ENCODE measurements at places on chromosomes 6 and 20.

- no peak for DNase-seq
Observed at GRCh38 chr20:5734602-5735001, 15.6 kb upstream of the SHLD1 start.

GRCh38 chr20:53959911-53960578 lies 110.3 kb downstream of the BCAS1 start:
- no peak for DNase-seq

DNA sequence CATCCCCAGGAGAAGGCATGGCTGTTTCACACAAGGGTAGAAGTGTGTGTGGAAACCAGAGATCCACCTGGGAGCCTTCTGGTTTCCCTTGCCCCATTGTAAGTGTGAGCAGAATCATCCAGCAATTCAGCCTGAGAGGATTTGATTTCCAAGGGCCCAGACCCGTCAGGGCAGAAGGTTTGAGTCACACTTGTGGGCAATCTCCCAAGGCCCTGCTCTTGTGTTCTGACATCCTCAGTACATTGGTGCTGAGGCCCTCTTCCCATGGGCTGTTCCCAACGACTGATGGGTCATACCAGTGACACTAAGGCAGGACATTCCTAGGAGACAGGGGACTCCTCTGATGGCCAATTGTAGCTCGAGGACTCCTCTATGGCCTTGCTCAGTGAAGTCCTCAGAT lies 58.2 kb upstream of the POLR1H start:
- DNase-seq: no peak

DNA sequence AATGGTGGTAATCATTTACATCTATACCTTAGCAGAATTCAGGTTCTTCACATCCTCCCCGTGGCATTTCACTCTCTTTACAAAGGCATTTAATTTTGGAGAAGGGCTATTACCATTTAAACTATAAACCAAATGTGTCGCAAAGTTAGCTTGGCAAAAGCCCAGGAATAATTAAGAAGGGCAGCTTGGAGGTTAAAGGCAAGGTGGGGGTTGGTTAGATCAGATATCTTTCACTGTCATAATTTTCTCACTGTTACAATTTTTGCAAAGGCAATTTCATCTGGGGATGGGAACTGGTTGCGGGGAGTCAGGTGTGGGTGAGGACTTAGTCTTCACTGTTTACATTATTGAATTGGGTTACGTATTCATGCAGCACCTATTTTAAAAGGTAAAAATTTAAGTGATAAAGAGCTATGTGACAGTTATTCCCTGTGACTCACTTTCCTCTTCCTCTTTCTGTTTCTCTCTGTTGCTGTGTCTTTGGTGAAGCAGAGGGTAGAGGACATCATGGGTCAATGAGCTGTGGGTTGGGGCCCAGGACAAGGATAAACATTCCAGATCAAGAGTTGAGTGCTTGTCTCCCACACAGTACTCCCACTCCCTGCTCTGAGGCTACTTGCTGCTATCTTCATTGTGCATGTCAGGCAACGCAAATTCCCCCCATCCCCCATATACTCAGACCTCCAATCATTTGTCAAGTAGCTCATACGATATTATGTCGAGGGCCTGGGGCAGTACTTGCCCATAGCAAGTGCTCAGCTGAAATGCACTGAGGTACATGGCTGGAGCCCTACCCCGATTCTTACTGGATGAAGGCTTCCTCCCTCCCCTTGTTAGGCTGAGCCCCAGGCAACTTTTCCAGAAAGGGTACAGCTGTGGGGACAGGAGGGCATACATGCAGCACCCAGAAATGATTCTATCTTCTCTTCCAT lies 223.1 kb upstream of the MYLIP start:
- DNase-seq: no peak

- no peak for DNase-seq
Observed at GRCh38 chr6:3328796-3329195, 70.0 kb downstream of the PSMG4 start.

DNA sequence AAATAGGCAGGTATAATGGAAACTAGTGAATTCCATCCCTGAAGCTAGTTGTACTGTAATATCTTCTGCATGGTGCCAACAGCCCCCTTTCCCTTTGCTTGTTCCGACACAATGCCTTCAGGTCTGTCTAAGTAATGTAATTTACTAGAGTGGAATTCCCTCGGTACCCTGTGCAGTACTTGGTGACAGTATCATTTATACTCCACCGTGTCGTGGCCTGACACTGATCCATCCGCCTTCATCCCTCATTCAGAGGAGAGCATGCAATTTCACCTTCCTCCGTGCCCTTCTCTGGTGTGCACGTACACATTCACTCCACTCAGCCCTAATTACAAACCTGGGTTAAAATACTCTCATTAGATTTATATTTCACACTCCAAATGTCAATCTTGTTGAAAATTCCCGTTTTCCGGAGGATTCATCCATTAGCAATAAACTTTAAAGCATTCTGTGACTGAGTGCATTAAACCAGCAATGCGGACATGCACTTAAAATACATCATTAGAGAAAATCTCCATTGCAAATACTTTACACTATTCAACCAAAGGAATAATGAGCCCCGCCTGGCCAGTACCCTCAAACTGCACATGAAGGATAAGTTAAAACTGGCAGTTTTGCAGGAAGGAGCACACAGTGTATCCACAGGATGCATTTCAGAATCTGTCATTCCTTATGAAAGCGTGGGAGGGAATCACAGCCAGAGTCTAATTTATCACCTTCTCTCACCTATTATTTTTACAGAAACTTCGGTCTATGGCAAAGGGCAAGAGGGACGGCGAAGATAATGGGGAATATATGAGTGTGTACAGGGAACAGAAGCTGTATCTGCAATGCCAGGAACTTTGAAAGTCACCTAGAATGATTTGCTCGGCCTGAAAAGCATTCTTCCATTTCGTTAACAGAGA lies 182.5 kb downstream of the GJA10 start:
- no peak for DNase-seq

DNA sequence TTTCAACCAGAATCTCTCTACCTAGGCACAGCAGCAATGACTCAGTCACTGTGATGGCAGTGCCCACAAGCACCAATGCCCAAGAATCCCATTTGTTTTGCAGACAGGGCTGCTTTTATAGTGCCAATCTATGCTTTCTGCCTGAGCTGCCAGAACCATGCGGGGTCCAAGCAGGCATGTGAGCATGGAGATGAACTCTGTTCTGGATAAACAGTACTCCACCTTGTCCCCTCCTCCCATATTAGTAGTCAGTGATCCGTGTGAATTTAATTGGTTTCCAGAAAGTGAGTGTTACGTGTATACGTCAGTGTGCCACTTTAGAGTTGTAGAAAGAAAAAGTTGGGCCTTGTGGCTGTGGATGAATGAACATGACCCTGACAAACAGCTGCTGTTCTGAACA lies 79.4 kb downstream of the SASH1 start:
- no peak for DNase-seq

DNA sequence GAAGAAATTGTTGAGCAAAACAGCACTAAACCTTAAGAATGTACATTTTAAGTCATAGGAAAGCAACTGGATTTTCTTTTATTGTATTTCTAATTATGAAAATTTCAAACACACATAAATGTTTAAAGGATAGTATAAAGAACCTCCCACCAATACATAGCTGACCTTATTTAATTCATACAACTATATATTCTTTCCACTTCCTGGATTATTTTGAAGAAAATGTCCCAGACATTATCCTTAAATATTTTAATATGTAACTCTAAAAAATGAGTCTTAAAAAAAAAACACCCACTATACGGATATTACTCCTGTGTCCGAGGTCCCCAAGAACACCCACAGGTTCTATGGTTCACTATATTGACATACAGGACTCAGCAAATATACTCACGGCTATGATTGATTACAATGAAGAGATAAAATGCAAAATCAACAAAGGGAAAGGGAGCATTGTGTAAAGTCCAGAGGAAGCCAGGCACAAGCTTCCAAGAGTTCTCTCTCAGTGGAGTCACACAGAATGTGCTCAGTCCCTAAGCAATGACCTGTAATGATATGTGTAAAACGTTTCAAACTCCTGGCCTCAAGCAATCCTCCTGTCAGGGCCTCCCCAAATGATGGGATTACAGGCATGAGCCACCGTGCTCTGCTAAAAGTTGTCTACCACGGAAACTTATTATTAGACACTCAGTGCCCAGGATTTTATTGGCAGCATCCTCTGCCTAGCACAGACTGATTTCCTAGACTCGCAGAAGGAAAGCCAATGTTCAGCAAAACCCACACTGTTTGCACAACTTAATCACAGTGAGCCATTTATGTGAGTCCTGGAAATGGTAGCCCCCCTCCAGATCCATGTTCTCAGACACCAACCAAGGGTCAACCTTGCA lies 23.2 kb downstream of the GLYATL3 start:
- DNase-seq: no peak

Data from stimulated activated CD8-positive, alpha-beta memory T cell treated with anti-CD3 and anti-CD28 coated beads, Interleukin-7, amount 100 ng/mL, for 4 hours (primary cell).